Urothelium cell line (cell line): ENCODE measurements at places on chromosomes 13 and 19.
A peak's percentile ranks its signal among the peaks of the same experiment; 100 is the strongest.

- no peak for DNase-seq
Observed at GRCh38 chr19:35491836-35492360, 1.6 kb upstream of the KRTDAP start.

- DNase-seq, result peak; percentile 90
Observed at GRCh38 chr19:28313633-28314032, 899.3 kb downstream of the UQCRFS1 start.

GRCh38 chr13:102913914-102914313 lies 68.1 kb downstream of the ERCC5 start:
- DNase-seq, result peak; percentile 21

DNA sequence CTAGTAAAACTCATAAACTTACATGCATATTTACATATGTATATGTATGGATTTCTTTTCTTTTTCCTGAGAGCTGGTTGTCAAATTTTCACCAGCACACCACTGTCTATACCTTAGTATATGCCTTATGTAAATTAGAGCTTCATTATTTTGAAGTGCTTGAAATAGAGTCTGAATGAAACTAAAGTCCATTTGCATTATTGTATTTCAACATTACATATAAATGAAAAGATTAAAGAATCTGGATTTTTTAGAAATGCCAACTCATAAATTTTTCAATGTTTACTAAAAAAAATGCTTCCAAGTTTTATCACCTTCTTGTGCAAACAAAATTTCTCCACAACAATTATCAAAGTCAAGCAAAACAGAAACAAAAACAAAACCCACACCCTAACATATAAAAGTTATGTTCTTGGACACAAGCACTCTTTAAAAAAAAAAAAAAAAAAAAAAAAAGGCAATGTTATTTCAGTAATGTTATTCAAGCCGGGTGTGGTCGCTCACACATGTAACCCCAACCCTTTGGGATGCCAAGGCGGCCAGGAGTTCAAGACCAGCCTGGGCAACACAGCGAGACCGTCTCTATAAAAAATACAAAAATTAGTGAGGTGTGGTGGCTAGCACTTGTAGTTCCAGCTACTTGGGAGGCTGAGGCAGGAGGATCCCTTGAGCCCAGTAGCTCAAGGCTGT lies 18.3 kb downstream of the MED26 start:
- DNase-seq, result no peak

DNA sequence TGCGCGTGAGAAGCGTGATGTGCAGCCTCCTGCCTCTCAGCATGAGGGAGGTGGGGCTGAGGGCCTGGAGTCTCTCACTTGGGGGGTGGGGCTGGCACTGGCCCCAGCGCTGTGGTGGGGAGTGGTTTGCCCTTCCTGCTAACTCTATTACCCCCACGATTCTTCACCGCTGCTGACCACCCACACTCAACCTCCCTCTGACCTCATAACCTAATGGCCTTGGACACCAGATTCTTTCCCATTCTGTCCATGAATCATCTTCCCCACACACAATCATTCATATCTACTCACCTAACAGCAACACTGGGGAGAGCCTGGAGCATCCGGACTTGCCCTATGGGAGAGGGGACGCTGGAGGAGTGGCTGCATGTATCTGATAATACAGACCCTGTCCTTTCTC lies 8.7 kb downstream of the CD177 start:
- DNase-seq, result no peak

DNA sequence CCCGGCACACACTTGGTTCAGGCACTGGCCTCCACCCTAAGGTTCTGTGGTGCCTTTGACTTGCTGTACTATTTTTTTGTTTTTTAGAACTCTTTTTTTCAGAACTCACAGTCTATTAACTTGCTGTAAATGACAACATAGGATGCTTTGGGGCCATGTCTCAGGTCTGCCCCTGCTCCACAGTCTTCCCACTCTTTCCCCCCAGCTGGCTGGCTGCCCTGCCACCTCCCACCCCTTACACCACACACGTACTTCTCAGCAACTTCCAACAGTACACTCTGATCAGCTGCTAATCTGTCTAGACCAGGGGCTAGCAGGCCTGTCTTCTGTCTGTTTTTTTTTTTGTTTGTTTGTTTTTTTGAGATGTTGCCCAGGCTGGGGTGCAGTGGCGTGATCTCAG lies 8.1 kb downstream of the C19orf44 start:
- no peak for DNase-seq

- DNase-seq, result no peak
Observed at GRCh38 chr19:21704320-21704719, 63.1 kb downstream of the ZNF100 start.

DNA sequence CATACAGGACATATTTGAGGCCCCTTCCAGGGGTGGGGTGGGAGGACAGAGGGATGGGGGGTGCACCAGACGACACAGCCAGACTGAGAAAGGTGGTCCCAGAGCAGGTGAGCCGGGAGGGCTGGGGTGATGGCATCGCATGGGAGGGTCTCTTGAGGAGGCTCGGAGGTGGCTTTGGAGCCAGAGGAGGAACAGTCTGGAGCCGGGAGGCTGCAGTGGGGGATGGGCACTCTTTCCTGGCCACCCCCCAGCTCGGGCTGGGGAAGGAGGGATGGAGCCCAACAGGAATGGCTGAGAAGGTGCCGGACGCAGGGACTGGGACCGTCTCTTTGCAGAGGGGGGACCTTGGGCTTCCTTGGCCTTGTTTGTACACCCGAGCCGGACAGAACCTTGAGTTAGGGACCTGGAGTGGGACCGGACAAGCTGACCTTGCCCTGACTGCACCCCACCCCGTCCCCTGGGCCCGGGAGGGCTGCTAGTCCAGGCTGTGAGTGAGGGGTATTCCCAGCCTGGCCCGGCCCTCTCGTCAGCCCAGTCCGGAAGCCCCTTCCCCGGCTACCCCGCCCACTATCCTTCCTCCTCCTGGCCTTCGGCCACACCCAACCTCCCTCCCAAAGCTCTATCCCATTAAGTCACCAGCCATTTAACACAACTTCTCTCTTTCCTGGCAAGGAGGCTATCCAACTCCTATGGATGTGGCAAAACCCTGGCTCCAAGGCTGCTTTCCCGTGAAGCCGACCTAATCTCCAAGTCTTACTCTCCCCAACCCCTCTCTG lies 816 bp upstream of the TBXA2R start:
- peak; percentile 27 for DNase-seq

GRCh38 chr13:24145240-24145639 lies 15.3 kb upstream of the SPATA13 start:
- no peak for DNase-seq

DNA sequence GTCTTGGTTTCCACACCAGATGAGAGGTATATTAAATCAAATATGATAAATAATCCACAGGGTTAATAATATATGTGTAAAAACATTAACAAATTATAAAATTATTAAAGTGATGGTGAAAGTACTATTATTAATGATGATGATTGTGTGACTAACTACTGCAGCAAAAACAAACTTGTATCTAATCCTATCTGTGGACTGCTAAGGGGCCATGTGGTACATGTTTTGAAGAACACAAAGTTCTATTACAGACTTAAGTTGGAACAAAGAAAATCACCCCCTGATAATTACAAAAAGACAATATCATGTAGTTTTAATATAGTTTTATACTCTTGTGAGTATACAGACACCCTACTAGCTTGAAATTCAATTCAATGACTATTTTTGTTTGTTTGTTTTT lies 504.2 kb upstream of the NBEA start:
- DNase-seq, result no peak

- no peak for DNase-seq
Observed at GRCh38 chr19:10320602-10321416, 5.0 kb upstream of the FDX2 start.

DNA sequence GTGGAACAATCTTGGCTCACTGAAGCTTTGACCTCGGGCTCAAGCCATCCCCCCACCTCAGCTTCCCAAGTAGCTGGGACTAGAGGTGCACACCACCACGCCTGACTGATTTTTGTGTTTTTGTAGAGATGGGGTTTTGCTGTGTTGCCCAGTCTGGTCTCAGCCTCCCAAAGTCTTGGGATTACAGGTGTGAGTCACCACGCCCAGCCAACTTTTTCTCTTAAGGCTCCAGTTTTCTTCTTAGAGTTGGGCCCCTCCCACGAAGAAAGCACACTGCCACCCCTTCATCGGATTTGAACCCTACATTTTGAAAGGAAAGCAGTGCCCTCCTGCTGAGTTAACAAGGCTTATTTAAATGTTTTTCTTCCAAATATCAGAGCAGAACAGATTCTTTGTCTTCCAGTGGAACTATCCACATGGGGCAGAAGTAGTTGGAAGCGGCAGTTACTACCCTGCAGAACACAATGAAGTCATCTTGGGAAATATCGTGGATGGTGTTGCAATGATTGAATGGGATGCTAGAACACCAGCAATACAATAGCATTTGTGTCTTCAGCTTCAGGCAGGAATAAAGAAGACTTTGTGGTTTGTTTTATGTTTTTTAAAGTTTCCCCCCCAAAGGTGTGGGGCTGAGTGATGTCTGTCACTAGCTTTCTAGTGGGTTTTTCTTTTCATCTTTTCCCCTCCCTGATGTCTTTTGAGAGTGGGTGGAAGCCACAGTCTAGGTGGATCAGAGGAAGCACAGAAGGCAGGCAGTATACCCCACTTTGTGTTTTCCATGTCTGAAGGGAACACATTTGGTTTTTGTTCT lies 8.9 kb downstream of the ACTN4 start:
- DNase-seq, result no peak

DNA sequence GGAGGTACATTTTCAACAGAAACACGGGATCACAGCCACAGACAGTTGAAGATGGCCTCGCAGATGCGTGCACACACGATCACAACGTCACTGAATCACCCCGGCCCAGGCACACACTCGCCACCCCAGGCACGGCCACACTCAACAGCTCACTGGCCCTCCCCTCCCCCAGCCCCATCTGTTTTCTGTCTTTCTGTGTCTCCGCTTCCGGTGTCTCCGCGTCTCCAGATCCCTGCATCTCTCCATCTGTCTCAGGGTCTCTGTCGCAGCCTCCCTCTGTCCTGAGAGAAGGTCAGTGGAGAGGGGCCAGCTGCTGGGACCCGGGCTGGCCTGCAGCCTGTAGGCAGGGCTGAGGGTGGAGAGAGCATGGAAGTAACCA lies 3.8 kb upstream of the ATP1A3 start:
- no peak for DNase-seq

GRCh38 chr13:26468265-26468801 lies 89.2 kb upstream of the WASF3 start:
- DNase-seq, result no peak

GRCh38 chr13:73599232-73600128 lies 534.7 kb downstream of the KLF12 start:
- no peak for DNase-seq

DNA sequence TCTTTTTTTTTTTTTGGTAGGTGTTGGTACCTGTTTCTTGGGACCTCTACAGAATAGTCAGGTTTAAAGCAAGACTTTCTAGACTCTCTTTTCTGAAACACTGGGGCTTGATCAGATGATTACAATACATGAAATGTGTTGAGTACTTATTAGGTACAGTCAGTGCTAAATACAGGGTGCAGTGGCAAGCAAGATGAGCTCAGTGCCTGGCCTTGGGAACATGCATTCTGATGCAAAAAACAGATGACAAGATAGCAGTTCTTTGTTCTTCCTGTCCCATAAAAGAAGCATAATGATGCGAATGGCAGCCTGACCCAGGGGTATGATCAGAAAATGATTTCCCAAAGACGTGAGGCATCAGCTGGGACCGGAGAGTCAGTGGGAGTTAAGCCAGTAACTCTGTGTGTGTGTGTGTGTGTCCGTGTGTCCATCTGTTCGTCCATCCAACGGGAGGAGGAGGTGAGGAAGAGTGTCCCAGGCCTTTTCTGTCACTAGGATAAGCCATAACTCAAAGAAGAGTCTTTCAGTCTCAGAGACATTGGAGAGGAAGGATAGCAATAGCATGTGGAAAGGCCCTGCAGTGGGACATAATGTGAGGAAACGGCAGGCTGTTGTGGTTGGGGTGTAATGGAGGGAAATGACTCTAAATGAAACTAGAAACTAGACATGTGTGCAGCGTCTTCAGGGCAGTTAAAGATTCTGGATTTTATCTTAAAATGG lies 32.2 kb downstream of the SLAIN1 start:
- DNase-seq, result no peak

GRCh38 chr19:23401086-23401610 lies 5.9 kb upstream of the ZNF91 start:
- no peak for DNase-seq

- no peak for DNase-seq
Observed at GRCh38 chr19:13942023-13942684, 3.9 kb upstream of the PODNL1 start.

DNA sequence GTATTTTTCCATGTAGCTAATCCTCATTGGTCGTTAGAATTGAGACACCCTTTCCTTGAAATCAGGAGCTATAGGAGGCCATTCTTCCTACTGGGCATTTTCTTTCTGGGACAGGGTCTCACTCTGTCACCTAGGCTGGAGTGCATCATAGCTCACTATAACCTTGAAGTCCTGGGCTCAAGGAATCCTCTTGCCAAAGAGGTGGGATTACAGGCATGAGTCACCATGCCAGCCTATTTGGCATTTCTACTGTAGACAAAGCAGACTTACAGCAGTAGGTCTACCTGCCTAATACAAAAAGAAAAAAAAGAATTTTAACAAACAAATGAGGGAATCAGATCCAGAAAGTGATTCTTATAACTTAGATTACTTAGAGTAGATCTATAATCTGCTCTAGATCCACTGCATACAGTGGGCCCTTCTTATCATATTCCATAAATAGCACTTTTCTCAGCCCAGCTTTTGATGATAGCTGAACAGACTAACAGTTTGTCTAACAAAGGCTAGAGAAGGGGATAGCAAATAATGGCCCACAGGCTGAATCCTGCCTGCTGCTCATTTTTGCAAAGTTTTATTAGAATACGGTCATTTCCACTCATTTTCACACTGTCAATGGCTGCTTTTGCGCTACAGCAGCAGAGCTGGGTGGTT lies 36.7 kb upstream of the USPL1 start:
- DNase-seq, result no peak

DNA sequence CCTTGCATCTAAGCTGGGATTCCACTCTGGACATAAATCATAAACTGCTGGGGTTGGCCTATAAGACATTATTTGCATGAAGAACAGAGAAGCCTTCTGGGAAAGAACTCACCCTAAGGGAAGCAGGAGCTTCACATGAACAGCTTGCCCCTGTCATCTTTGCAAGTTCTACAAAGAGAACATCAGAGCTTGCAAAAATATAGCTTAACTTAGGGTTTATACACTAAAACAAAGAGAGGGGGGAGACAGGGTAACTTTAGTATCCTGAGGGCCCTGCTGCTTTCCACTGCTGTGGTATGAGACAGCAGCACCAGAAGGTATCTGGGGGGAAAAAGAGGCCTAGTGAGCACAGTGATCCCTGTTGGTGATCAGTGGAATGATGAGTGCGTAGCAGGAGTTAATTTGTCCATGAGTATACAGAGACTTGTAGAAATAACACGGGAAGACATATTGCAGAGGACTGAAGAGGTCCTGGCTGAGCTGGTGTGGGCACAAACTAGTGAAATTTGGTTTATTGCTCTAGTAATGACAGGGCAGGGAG lies 116.1 kb upstream of the TSC22D1 start:
- DNase-seq, result no peak

DNA sequence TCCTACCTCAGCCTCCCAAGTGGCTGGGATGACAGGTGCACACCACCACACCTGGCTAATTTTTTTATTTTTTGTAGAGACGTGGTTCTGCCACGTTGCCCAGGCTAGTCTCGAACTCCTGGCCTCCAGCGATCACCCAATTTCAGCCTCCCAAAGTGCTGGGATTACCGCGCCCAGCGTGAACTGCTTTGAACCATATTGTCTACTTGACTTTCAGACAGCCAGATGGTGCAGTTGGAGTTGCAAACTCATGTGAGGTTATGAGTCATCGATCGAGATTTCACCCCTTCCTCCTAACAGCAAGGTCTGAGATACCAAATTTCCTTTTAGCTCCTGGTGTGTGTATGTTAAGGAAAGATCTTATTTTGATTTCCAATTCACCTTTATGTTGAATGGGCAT lies 2.7 kb downstream of the SLC27A1 start:
- no peak for DNase-seq

GRCh38 chr19:43532571-43532961 lies 422 bp upstream of the ZNF575 start:
- peak; percentile 27 for DNase-seq
